Thymus (tissue), 14 donors: ENCODE measurements at places on chromosomes 16 and 17. TPM values are rescaled to one million over a fixed set of nuclear protein-coding genes. Genes with fewer than 3 reads are reported as not detected.
A peak's percentile ranks its signal among the peaks of the same experiment; 100 is the strongest.

Gene P2RX1
- total RNA-seq: 3.6 TPM

- no peak for DNase-seq
Measured at GRCh38 chr16:83561876-83562275, 245.9 kb upstream of the HSBP1 start.

GRCh38 chr17:1995907-1996799 is 29.0 kb downstream of the RTN4RL1 start:
- no peak for DNase-seq

DNA sequence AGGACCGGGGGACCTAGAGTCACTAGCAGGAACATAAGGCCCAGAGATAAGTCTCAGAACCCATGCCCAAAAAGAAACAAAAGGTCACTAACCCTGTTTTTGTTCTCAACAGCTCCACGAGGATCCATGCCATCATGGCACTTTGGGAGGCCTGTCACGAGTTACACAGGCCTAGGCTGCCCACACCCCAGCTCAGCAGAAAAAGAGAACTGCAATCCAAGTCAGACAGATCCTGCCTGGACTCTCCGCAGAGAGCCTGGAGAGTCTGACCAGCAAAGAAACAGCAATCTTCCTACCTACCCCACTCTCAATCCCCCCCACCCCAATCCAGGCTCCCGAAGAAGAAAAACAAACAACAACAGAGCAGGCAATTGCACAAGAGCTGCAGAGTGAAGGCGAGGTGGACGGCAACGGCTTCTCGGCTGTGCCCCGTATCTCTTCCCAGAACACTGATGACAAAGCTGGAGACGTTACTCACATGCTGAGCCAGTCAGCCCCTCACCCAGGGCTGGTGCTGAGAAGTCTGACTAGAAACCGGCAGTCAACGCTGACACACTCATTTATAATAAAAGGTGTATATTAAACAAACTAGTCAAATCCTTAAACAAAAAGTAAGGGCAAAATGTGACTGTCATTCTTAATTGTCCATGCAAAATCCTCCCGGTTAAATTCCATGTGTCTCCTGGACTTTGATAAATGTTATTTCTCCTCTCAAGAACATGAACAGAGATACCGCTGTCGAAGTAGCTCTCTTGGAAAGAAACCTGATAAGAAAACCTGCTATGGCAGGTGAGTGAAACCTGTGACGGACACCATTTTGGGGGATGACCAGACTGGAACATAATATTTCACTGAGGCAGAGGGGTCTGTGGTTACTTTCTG is 89.3 kb downstream of the SMG6 start:
- DNase-seq: no peak

GRCh38 chr17:13400491-13400890 is 201.2 kb downstream of the HS3ST3A1 start:
- DNase-seq: no peak

- DNase-seq: no peak
Measured at GRCh38 chr16:85965125-85965524, 66.2 kb downstream of the IRF8 start.

GRCh38 chr16:54282928-54283724 is 3.5 kb downstream of the IRX3 start:
- DNase-seq: no peak

Gene KIFC3
- total RNA-seq: 3.8 TPM

- no peak for DNase-seq
Measured at GRCh38 chr16:68273896-68274295, 9.6 kb downstream of the SLC7A6 start.

Gene NPIPA3
- total RNA-seq: 0.09 TPM

GRCh38 chr16:86372193-86372592 is 138.1 kb upstream of the FOXF1 start:
- DNase-seq: no peak

DNA sequence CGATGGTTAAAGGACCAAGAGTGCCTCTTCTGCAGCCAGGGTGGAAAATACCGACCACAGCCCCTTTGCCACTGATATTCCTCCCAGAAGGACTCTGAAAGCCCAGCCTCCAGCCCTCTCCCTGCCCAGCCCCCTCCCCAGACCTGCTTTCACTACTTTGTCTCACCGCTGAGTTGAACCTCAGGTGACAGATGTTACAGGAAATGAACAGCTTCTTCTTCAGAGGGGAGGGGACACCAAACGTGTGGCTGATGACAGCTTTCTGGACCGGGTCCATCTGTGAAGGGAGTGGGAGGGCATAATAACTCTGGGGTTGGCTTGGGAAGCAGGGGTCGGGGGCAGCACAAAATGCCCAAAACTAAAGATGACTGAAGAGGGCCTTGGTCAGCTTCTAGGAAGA is 14.2 kb downstream of the NKIRAS2 start:
- no peak for DNase-seq

Gene SPNS2
- 3.4 TPM for total RNA-seq

- peak; percentile 87 for DNase-seq
Measured at GRCh38 chr16:68202091-68202519, 33.8 kb downstream of the ESRP2 start.

Gene TRIM47
- 12.6 TPM for total RNA-seq

DNA sequence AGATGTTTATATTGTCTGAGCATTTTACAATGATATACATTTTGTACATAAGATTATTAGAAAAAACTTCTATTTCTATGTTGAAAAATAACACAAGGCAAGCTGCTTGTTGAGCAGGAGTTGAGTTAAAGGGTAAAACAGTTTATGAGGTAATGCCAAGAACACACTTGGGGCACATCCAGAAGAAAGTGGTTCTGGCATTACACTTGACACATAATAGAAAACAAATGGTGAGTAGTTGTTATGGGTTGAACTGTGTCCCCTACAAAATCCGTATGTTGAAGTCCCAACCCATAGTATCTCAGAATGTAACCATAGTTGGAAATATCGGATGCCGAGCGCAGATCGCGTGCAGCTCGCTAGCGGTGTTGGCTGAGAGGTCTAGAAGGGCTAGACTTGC is 354.3 kb upstream of the GOT2 start:
- no peak for DNase-seq

- DNase-seq: no peak
Measured at GRCh38 chr17:80646328-80646727, 101.7 kb downstream of the RPTOR start.

Gene RND2
- 0.42 TPM for total RNA-seq

GRCh38 chr16:57821149-57821971 is 19.1 kb upstream of the KIFC3 start:
- no peak for DNase-seq

DNA sequence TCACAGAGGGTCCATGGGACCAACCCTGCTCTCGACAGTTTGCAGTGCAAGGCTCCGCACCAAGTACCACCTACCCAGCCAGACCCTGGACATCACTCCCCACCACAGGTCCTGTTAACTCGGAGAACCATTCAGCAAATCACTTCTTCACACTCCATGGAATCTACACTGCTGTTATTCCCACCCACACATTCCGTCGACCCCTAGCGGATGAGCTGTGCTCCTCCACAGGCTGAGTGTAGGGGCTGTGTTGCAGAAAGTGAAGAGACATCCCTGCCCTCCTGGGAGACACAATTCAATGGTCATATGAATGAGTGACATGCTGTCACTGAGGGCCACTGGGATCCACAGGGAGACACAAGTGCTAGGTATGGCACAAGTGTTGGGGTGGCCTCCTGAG is 27.5 kb downstream of the MPG start:
- DNase-seq: no peak

GRCh38 chr17:47077576-47077975 is 98.5 kb upstream of the RPRML start:
- DNase-seq: no peak

GRCh38 chr17:50884439-50885311 is 18.5 kb upstream of the TOB1 start:
- no peak for DNase-seq

- no peak for DNase-seq
Measured at GRCh38 chr17:16258901-16259300, 41.9 kb downstream of the PIGL start.

DNA sequence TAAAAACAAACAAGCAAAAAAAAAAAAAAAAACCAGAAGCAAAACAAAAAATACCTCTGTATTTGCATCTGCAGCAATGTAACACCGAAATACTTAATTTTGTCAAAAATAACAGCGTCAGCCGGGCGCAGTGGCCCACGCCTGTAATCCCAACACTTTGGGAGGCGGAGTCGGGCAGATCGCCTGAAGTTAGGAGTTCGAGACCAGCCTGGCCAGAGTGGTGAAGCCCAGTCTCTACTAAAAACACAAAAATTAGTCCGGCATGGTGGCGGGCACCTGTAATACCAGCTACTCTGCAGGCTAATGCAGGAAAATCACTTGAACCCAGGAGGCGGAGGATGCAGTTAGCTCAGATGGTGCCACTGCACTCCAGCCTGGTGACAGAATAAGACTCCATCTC is 683.5 kb upstream of the CA10 start:
- DNase-seq: no peak

Gene CCL17
- 32.6 TPM for total RNA-seq

- no peak for DNase-seq
Measured at GRCh38 chr17:65856865-65857264, 295.4 kb upstream of the AXIN2 start.

GRCh38 chr17:4665027-4665426 is 23.5 kb upstream of the ALOX15 start:
- no peak for DNase-seq

Gene HSD11B2
- 0.09 TPM for total RNA-seq

Gene CD300E
- total RNA-seq: 0.33 TPM

Gene KRT15
- 191 TPM for total RNA-seq

Gene KRTAP2-3
- not detected for total RNA-seq

DNA sequence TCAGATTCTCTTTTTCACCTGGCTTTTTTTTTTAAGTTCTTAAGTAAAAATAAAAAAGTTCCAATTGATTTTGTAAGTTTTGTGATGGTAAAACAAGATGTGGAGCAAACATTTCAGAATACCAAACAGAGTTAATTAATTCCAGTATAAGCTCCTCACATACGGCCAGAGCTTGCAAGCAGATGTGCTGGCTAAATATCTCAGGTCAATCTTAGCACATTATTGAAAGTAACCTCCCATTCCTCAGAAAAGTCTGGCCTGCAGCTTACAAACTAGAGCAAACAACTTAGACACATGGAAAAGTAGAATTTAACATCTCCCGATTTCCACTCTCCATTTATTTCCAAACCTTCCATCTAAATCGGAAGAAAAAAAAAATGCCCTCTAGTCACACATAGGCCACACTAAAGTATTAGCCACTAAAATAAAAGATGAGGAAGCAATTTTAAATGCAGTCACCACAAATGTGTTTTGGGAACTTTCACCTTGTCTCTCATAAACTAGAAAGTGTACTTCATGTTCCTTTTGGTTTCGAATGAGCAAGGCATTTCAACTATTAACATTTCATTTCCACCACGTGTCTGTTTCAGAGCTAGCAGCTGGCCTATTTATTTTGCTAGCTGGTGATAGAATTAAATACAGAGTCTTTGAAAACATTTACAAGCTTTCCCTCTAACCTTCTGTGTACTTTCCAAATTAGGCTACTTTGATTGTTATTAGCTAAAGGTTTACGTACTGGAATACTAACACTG is 143.3 kb downstream of the STX8 start:
- no peak for DNase-seq

DNA sequence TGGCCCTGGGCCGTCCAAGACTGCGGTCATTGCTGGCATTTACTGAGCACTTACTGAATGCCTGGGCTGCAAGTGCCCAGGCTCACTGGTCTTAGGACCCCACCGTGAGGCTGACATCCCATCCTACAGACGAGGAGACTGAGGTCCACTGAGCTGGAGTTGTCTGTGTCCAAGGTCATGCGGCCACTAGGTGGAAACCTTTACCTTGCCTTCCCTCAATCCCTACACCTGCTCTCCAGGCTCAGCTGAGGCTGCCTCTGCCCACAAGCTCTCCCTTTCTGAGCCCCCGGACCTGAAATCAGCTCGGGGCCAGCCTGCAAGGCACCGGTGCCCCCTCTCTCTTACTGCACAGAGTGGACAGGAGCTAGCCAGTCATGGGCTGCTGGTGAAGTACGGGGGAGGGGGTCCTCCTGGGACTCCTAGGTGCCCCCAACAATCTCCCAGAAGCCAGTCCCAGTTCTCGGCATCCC is 1.5 kb downstream of the CASKIN1 start:
- peak; percentile 60 for DNase-seq

Gene CCL2
- 46.1 TPM for total RNA-seq

- no peak for DNase-seq
Measured at GRCh38 chr16:66525396-66526180, 24.3 kb downstream of the TK2 start.

DNA sequence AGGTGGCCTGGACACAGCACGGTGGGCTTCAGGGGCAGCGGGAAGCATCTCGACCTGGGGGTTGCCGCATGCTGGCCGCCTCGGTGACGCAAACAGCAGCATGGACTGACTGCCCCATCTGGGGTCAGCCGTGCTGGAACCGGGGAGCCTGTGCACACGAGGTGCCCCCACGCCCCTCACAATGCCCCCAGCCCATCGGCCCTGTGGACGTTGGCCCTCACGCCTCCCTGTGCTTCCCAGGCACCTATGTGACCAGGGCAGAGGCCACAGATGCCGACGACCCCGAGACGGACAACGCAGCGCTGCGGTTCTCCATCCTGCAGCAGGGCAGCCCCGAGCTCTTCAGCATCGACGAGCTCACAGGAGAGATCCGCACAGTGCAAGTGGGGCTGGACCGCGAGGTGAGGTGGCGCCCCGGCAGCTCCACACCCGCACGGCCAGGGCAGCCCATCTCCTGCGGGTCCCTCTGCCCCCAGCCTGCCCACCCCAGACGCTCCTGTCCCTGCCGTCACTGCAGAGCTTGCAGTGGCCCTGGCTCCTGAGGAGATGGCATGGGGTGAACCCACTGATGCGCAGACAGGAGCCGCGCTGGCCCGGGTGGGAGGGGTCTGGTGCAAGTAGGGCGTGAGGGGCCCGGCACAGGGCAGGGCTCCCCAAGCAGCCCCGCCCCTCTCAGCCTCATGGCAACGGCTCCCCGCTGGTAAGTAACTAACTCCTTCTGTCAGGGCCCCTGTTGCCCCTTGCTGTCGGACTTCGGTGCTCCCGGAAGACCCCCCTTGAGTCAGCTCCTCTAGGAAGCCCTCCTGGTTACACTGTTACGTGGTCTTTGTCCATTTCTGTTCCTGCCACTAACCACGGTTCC is 13.6 kb downstream of the CDH15 start:
- DNase-seq: no peak

DNA sequence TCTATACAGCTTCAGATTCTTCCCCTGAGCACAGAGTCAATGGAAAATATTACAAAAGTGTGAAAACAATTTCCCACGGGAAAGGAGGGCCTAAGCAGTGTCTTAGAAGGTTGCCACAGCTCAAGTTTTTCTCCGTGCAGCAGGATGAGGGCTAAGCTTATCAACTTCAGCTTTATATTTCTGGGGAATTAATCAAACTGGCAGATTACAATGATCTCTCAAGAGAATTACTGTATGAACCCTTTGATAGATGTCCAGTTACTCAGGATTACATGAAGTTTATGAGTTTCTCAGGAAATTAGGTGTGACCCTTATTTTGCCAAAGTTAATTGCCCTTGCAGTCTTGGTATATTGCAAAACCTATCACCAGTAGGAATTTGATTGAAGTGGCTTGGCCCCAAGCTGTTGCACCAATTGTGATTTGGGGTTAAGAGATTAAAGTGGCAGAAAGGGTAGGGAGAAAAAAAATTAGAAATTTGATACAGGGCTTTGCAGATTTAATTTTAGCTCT is 298.4 kb downstream of the MAP2K6 start:
- DNase-seq: no peak

GRCh38 chr16:79130616-79131015 is 469.9 kb downstream of the MAF start:
- no peak for DNase-seq

Gene KRTAP4-3
- total RNA-seq: not detected
